Germinal center (tissue), 1 donor: ENCODE measurements at places on chromosomes 2 and 18.

DNA sequence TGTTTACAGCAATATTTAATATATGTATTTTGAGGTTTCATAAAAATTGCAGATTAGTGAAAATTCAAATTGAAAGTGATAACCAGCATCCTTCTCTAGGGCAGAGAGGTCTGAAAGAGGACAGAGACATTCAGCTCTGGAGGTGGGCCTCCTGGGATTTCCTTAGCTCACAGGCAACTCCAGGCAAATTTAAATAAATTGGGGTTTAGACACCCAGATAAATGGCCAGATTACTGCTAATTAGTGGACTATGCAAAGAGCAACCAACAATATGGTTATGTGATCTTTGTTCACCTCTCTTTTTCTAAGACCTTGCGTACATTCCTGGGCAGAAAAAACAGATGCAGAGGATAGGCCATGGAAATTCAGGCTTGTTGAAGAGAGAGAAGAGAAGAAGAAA, 1282.8 kb upstream of the ACVR2A start:
- DNase-seq, result no peak

- DNase-seq, result no peak
These were observed 305.2 kb downstream of the CDH2 start for GRCh38 chr18:27871726-27872125.

- DNase-seq, result no peak
These were observed 386.4 kb upstream of the SLC14A2 start for GRCh38 chr18:45228796-45229388.

DNA sequence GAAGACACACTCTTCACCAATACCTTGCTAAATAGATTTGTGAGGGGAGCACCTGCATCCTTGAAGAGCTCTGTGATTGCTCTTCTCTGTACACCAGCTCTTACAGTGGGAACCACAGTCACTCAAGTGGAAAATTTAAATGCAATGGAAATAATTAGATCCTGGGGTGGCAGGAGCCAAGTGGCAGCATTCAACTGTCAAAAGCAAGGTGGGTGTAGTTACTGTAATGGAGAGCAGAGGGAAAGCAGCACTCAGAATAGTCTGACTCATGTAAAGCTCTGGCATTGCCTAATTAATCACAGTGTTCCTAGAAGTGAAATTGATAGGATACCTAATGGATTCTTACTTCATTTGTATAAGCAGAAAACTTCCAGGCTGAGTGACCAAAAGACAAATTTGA, 245.8 kb downstream of the KCNE4 start:
- no peak for DNase-seq

- DNase-seq, result no peak
These were observed 92.5 kb downstream of the SP3 start for GRCh38 chr2:173872714-173873113.

- DNase-seq, result no peak
These were observed 401.0 kb upstream of the ZEB2 start for GRCh38 chr2:144920755-144921530.

DNA sequence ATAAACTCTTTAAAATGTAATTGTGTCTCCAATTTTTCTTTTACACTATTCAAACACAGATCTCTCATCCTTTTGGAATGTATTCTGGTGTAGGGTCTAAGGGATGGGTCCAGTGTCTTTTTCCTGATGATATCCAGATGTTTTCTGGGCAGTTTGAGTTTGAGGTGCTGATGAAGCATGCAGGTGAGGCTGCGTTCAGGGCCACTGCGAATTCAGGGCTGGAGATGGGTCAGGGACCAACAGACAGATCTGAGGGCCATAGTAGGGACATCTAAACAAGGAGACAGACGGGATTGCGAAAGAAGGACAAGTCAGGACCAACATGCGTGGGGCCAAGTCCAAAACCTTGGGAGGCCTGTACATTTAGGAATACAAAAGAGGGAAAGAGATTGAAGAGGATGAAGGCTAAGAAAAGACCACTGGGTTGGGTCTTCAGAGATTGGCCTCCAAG, 70.2 kb downstream of the ACAA2 start:
- no peak for DNase-seq

- DNase-seq, result no peak
These were observed 468 bp downstream of the PIKFYVE start for GRCh38 chr2:208266553-208266893.

GRCh38 chr2:147578529-147578928, 266.3 kb upstream of the ACVR2A start:
- no peak for DNase-seq

DNA sequence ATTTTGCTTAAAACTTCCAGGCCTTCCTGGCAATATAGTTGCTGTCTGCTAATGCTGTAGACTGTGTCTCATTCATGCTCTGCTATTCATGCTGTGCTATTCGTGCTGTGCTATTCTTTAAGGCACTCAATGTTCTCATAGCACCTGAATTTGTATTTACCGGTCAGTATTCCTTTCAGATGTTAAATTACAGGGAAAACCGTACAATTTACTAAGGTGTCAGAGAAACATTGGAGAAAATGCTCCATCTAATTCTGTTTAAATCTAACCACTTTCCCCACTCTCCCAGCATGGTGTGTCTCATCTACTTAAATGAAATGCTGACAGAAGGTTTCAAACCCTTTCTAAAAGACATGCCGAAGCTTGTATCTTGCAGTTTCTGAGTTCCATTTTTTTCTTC, 25.0 kb downstream of the FAM171B start:
- DNase-seq, result no peak

- DNase-seq, result peak; percentile 62
These were observed 44.5 kb downstream of the TMEM182 start for GRCh38 chr2:102806250-102806837.

GRCh38 chr2:235757212-235757611, 263.4 kb downstream of the AGAP1 start:
- DNase-seq, result no peak

DNA sequence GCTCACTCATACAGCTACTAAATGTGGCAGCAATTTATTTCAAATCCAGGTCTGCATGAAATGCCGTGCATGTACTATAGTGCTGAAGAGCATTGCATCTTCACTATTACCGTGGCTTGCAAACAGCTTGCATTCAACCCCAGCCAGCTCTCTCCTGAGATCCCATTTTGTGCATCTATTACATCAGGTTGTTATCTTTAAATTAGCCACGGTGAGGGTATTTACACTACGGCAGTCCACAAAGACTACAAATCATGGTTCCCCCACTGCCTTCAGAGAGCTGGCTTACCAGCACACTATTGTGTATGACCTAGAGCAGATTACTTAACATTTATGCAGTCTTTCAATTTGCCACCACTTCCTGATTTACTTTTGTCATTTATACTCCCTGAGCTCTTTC, 621.3 kb upstream of the LRATD1 start:
- no peak for DNase-seq

DNA sequence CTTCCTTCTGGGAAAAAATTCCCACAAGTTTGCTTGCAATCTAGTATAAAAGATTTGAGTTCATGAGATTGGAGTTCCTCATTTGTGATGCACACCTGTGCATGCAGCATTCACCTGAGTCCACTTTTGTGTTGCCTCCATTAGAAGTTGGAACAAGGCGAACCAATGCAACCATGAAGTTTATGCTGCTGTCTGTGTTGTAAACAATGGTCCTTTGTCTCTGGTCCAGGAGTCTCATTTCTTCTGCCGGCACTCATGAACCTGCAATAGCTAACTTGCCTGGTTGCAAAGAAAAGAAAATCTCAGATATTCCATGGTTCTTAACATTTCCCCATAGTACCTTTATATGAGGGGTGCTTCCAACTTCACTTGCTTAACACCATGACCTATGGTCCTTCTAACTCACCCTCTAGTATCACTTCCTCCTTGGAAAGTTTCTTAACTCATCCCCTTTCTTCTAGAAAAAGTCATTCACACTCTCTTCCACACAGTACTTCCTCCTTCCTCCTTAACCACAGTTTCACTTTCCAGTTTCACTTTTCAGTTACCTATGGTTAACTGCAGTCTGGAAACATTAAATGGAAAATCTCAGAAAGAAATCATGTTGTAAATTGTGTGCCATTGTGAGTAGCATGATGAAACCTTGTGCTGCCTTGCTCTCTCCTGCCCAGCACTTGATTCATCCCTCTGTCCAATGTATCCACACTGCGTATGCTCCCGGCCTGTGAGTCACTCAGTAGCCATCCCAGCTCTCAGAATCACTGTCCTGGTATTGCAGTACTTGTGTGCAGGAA, 128.8 kb upstream of the TRIB2 start:
- DNase-seq, result peak; percentile 60

DNA sequence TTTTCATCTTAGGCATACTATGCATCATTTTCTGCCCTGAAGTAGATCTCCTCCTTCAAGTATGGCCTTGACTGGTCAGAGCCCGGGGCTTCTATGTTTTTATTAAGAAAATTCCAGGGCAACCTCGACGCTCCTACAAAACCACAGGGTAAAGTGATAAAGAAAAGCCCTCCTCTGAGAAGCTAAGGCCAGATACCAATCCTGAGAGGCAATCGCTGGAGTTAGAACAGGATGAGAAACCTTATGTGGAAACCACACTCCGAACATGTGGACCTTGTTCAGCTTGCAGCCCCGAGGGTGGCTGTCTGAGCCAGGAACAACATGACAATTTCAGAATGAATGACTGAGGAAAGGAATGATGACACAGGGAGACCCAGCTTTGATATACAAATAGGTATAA, 35.6 kb downstream of the RMC1 start:
- no peak for DNase-seq

DNA sequence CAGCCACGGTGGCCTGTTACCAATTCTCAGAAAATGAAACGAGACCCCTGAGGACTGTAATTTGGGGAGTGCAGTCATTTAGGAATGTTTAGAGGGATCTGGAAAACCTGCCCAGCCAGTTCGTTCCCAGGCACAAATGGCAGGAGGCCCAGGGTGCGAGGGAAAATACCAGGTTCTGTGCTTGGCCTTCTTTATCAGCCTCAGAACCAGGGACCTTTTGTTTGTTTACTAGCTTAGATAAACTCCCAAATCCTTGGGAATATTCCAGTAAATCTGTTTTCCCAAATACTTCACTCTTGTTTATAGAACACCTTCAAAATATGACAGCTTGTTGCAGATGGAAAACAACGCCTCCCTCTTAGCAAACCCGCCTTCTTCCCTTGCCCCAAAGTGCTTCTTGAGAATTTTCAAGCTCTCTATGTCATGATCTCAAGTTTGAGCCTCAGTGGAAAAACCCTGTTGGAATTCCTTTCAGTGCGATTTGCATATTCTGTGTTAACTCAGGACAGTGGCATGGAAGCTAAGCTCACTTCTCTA, 400.3 kb upstream of the SMIM21 start:
- no peak for DNase-seq

GRCh38 chr2:242056026-242056425, 186.5 kb downstream of the RTP5 start:
- no peak for DNase-seq

- DNase-seq, result no peak
These were observed 174.3 kb downstream of the FAM210A start for GRCh38 chr18:13551841-13552733.

- no peak for DNase-seq
These were observed 170.6 kb downstream of the DNAH6 start for GRCh38 chr2:84686783-84687476.

DNA sequence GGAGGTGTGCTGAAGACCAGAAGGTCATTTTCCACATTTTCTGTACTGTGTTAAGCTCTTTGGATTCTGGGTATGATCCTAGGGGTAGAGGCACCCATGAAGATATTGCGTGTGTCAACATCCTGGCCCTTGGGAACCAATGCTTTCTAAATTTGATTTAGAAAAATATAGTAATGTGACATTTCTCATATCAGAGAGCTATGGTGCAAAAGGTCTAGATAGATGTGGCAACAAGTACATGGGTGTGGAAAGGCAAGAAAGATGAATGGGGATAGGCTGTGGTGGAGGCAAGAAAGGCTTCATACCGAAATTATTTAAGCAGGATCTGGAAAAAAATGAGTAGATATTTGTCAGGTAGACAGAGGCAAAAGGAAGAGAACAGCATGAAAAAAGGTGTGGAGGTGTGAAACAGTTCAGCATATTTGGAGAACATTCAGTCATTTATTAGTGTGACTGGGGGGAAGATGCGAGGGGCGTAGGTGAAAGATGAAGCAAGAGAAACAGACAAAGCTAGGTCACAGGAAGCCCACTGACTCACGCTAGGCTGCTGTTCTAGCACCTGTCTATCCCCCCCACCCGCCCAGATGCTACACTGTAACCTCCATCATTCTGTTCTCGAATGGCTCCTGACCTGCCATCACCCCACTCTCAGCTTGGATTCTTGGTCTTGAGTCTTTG, 11.7 kb downstream of the DOK1 start:
- DNase-seq, result no peak

- no peak for DNase-seq
These were observed 237.6 kb downstream of the ALPK2 start for GRCh38 chr18:58391231-58391825.

DNA sequence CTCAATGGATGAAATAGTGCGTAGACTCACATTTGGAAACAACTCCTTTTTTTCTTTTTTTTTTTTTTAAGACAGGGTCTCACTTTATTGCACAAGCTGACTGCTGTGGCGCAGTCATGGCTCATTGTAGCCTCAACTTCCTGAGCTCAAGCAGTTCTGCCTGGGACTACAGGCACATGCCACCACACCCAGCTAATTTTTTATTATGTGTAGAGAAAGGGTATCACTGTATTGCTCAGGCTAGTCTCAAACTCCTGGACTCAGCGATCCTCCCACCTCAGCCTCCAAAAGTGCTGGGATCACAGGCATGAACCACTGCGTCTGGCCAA, 17.4 kb downstream of the HAT1 start:
- no peak for DNase-seq

DNA sequence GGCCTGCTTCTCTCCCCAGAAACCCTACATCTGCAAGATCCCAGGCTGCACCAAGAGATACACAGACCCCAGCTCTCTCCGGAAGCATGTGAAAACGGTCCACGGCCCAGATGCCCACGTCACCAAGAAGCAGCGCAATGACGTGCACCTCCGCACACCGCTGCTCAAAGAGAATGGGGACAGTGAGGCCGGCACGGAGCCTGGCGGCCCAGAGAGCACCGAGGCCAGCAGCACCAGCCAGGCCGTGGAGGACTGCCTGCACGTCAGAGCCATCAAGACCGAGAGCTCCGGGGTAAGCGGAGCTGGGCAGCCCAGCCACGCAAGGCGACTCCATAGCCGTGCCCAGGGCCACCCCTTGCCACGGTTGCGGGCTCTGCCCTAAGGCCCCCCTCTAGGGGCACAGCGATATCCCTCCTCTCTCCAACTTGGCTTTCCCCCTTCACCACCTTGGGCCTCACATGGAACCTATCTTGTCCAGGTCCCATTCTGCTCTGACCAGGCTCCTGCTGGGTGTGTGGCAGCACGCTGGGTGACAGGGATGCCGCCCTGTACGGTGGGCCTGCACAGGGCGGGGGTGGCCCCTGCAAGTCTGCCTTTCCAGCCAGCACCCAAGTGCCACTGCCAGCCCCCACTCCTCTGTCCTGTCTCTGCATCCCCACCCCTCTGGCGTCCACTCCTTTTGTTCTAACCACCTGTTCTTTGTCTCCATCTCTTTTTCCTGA, 248.9 kb downstream of the GLI2 start:
- no peak for DNase-seq

- DNase-seq, result no peak
These were observed 65.8 kb downstream of the CD8B2 start for GRCh38 chr2:106552921-106553320.

GRCh38 chr18:47758000-47758399, 172.5 kb downstream of the SMAD2 start:
- DNase-seq, result no peak

GRCh38 chr18:36630917-36631316, 197.9 kb downstream of the TPGS2 start:
- DNase-seq, result no peak

- DNase-seq, result no peak
These were observed 53.3 kb upstream of the TTN start for GRCh38 chr2:178860551-178860950.
